ENCODE measurements at places on chromosomes 11 and 22.

DNA sequence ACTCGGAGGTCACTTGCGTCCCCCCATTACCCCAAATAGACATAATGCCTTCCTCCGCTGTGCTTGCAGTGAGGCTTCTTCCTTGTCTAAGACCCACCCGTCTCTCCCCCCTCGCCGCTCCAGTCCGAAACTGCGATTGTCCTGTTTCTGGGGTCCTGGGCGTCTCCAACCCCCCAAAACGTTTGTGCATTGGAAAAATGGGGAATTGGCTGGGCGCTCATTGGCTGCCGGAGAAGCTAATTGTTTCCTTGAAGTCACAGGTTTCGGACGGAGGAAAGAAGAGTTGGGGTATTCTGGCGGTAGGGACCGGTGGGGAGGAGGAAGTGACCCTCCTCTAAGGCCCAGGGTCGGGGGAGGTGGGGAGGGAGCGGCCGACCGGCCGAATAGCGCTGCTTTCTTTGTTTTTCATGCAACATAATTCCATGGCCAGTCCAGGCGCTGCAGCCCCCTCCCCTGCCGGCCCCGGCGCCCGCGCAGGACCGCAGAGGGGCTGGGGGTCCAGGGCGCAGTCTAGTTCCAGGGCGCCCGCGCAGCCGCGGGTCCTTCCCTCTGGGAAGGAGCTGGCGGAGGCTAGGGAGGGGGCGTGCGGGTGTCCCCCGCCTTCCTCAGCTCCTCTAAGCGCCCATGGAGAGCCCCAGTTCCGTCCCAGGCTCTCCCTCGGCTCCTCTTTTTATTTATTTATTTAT, 12.7 kb upstream of the CPT1A start:
- no peak for DNase-seq

DNA sequence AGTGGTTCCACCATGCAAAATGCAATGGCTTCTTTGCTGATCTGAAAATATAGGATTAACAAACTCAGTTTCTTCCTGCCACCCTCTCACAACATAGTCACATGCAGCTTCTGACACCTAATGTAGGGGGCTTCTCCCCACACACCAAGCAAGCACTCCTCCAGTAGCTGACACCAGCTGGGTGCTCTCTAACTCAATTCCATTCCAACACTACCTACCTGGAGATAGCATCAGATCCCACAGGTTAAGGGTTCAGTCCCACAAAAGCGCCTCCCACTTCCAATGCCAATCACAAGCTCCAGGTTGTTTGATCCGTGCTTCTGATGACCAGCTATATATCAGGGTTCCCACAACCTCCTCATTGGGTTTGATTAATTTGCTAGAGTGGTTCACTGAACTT, 31.8 kb upstream of the NNMT start:
- no peak for DNase-seq

- no peak for DNase-seq
These were observed 32.7 kb downstream of the GAB4 start for GRCh38 chr22:16975155-16975885.

DNA sequence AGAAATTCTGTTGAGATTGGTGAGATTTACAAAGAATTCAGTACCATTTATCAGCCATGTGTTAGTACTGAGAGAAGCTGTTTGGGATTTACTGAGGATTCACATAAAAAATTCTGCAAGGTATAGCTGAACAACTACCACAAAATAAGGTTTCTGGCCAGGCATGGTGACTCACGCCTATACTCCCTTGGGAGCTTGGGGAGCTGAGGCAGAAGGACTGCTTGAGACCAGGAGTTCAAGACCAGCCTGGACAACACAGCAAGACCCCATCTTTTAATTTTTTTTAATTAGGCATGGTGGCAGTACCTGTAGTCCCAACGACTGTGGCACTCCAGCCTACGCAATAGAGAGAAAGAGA, 86.7 kb downstream of the SIK3 start:
- DNase-seq: no peak

GRCh38 chr11:11291041-11292015, 61.7 kb downstream of the CSNK2A3 start:
- DNase-seq: no peak

GRCh38 chr11:21552911-21553310, 640.0 kb upstream of the ANO5 start:
- no peak for DNase-seq

GRCh38 chr11:11426226-11426952, 73.3 kb upstream of the CSNK2A3 start:
- DNase-seq: no peak

- no peak for DNase-seq
These were observed 561.1 kb downstream of the MN1 start for GRCh38 chr22:27240298-27241075.

GRCh38 chr11:69614085-69614484, 26.9 kb upstream of the CCND1 start:
- no peak for DNase-seq

DNA sequence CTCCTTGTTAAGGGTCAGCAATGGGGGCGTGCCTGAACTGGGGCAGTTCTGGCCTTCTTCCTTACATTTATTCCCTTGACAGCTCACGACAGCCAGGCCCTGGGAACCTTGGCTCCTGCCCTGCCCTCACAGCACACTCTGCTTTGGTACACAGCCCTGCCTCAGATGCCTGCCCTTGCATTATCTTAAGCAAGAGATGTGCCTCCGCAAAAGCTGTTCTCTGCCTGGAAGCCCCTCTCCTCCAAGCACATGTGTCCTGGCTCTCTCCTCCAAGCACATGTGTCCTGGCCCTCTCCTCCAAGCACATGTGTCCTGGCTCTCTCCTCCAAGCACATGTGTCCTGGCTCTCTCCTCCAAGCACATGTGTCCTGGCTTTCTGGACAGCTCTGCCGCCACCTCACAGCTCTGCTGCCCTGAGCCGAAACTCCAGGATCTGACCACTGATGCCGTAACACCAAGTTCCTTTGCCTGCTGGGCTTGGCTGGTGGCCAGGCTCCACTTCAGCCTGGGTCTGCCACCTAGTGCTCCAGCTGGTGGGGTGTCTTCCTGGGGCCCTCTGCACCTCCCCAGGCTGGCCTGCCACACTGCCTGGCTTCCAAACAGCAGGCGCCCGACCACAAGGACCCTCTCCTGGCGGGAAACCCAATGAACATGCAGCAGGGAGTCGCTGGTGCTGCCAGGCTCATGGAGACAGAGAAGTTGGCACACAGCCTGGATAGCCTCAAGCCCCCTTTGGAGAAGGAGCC, 53.0 kb downstream of the SCUBE1 start:
- no peak for DNase-seq

GRCh38 chr11:128552783-128553661, 34.3 kb downstream of the ETS1 start:
- no peak for DNase-seq

DNA sequence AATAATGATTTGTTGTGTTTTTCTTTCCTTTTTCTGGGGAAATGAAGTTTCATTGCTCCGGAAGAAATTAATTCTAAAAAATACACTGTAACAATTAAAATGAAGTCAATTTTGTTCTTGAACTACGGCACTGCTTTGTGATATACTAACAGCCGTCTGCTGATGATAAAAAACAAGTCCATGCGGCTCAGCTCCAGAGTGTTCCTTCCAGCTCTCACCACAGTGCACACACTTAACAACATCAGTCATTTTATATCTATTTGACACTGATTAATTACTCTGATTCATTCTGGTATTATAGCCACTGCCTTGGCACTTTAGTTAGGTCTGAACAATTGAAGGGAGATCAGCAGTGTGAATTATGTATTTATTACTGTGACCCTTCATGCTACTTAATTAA, 97.4 kb upstream of the SLC6A5 start:
- no peak for DNase-seq

DNA sequence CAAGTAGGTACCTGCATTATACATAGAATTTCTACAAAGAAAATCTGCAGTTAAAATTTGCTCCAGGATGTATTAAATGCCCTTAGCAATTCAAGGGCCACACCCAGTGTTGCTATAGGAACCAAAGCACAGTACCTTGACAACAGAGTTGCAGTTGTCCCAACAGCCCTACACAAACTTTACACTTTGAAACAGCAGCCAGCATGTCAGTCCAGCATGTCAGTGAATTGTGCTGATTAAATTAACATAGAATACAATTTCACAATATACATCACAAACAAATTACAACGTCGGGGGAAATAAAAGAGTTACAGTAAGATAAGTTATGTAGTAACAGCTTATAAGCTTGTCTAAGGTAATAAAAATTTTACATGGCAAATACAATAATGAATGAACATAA, 389.2 kb downstream of the SOX6 start:
- peak; percentile 33 for DNase-seq

- no peak for DNase-seq
These were observed 11.9 kb downstream of the CD82 start for GRCh38 chr11:44577231-44577830.

- DNase-seq: no peak
These were observed 1173.9 kb downstream of the LRRC4C start for GRCh38 chr11:40285558-40285957.

GRCh38 chr22:39600491-39601179, 30.1 kb downstream of the CACNA1I start:
- DNase-seq: no peak

DNA sequence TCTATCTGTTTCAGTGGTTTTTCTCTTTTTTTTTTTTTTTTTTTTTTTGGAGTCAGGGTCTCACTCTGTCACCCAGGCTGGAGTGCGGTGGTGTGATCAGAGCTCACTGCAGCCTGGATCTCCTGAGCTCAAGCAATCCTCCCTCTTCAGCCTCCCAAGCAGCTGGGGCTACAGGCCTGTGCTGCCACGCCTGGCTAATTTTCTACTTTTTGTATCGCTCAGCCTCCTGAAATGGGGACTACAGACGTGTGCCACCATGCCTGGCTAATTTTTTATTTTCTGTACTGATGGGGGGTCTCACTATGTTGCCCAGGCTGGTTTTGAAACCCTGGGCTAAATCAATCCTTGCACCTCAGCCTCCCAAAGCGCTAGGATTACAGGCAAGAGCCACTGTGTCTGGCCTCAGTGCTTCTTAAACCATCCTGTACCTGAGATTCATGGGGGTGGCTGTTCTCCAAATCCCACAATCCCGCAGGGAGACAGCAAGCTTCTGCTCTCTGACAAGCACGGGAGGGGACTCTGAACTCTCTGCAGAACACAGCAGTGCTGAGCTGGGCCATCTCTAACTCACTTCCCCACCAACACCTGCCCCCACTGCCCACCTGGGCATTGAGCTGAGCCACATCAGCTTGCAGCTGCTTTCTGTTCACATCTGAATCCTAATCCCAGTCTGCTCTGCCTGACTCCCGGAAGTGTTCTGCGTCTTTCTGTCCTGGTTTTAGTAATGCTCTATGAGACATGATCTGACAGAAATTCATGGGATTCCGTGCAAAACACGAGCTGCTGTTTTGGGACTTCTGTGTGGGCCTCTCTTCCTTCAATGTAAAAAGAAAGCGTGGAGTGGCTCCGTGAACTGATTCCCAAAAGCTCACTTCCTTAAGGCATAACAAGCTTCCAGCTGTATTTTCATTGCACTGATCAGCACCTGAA, 400.0 kb downstream of the LARGE1 start:
- DNase-seq: no peak

DNA sequence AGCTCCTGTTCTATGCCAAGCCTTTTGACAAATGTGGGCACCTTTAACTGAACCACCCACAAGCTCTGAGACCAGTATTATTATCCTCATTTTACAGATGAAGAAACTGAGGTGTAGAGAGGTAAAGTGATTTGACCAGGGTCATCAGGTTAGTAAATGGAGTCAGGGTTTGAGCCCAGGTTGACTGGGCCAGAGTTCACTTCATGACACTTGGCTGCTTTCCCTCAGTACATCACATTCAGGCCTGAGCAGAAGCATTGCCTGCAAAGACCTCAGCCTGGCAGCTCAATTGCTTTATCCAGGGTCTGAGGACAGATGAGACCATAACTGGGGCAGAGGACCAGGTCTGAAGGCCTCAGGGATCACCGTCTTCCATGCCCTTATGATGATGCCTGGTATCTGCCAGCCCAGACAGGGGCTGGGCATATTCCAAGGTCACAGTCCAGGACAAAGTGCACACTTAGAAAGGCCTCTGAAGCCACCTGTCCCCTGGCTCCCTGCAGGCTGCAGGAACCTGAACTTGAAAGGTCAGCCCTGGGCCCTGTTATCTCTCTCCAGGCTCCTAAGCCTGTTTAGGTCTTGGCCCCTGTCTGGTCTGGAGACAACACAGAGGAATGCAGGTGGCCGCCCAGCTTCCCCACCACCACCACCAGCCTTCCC, 32.0 kb downstream of the POU2AF3 start:
- DNase-seq: no peak

GRCh38 chr11:76629116-76629852, 41.3 kb downstream of the LRRC32 start:
- no peak for DNase-seq

- DNase-seq: no peak
These were observed 88.5 kb upstream of the FIBIN start for GRCh38 chr11:26905368-26905767.

DNA sequence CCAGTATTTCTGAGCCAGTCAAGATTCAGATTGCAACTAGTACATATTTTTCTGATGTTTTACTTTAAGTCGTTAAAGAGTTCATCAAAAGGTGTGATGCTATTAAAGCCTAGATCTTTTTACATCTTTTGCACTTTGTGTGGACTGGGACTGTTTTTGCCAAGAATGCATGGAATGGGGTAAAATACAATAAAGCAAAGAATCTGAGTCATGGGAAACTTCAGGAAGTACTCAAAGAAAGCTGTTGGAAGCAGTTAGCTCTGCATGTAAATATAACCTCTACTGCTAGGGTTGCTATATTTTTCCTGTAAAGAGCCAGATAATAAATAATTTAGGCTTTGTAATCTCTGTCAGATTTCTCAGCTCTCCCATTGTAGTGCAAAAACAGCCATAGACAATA, 20.9 kb downstream of the ATXN10 start:
- DNase-seq: no peak

GRCh38 chr11:132312701-132313111, 942.3 kb downstream of the NTM start:
- DNase-seq: no peak

- no peak for DNase-seq
These were observed 31.8 kb downstream of the TPBGL start for GRCh38 chr11:75272391-75272790.

- DNase-seq: no peak
These were observed 12.8 kb downstream of the CXCR5 start for GRCh38 chr11:118896472-118896913.
